ENCODE measurements at places on chromosomes 4 and X. TPM values are rescaled to one million over a fixed set of nuclear protein-coding genes. Genes with fewer than 3 reads are reported as not detected.

ARAF gene
- total RNA-seq = 88.8 TPM

CYLC1 gene
- not detected for total RNA-seq

PRKG2 gene
- 8.0 TPM for total RNA-seq

CFAP99 gene
- total RNA-seq = 0.46 TPM

BBS7 gene
- total RNA-seq = 11.3 TPM

NXF2 gene
- total RNA-seq = not detected

TCEANC gene
- 4.3 TPM for total RNA-seq

JADE1 gene
- 8.4 TPM for total RNA-seq

GRID2 gene
- total RNA-seq = not detected

TEX13D gene
- not detected for total RNA-seq

PFKFB1 gene
- 0.31 TPM for total RNA-seq

FAM3A gene
- 75.0 TPM for total RNA-seq

CWH43 gene
- total RNA-seq = 25.5 TPM

EDNRA gene
- 1.3 TPM for total RNA-seq

PDLIM3 gene
- total RNA-seq = 4.3 TPM

ABLIM2 gene
- 24.4 TPM for total RNA-seq

EVC gene
- 5.1 TPM for total RNA-seq

CYSLTR1 gene
- total RNA-seq = 0.49 TPM

ZCCHC13 gene
- not detected for total RNA-seq

LNX1 gene
- 18.4 TPM for total RNA-seq

HOPX gene
- 2.7 TPM for total RNA-seq

UCP1 gene
- total RNA-seq = not detected

XAGE1B gene
- not detected for total RNA-seq

CD99 gene
- 164 TPM for total RNA-seq

SSX1 gene
- not detected for total RNA-seq

GAGE12F gene
- not detected for total RNA-seq

ERVMER34-1 gene
- 0.52 TPM for total RNA-seq

ADGRG2 gene
- 0.45 TPM for total RNA-seq

CT45A10 gene
- not detected for total RNA-seq

NXF2B gene
- total RNA-seq = not detected

ATRX gene
- total RNA-seq = 46.0 TPM

CXCL1 gene
- total RNA-seq = 4.3 TPM

FAM47E gene
- 6.5 TPM for total RNA-seq

TIMM17B gene
- 46.7 TPM for total RNA-seq

CRLF2 gene
- total RNA-seq = 0.18 TPM

All from left colon (tissue), 2 donors.